ENCODE measurements at places on chromosomes 5 and 9.

DNA sequence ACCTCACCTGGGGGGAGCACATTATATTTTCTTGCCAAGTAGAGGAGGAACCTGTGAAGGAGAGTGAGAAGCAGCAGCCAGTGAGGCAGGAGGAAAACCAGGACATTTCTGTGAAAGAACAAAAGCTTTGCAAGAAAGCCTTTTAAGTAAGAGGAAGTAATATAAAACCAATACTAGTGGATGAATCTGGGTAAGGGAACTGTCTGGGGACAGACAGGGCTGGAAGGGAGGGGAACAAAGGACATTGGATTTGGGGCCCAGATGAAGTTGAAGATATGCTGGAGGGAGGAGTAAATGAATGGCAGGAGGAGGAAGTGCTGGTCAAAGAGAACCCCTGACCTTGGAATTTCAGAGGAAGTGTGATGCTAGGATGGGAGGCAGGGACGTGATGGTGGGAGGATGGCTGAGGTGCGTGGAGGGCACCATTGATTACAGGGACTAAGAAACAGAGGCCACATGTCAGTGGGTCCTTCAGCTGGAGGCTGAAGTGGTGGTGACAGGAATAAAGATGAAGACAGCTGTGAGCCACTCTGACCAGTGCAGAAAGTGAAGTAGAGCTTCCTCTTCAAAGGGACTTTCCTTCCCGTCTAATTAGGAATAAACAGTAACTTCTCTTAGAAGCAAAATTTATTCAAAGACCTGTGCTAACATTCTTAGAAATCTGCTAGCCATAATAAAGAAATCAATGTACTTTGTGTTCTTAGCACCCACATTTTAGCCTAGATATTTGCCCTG lies 43.5 kb upstream of the FABP6 start:
- no peak for DNase-seq

GRCh38 chr5:149406203-149406978 lies 27.3 kb upstream of the IL17B start:
- DNase-seq, result no peak

GRCh38 chr5:54669285-54669684 lies 151.7 kb downstream of the SNX18 start:
- no peak for DNase-seq

DNA sequence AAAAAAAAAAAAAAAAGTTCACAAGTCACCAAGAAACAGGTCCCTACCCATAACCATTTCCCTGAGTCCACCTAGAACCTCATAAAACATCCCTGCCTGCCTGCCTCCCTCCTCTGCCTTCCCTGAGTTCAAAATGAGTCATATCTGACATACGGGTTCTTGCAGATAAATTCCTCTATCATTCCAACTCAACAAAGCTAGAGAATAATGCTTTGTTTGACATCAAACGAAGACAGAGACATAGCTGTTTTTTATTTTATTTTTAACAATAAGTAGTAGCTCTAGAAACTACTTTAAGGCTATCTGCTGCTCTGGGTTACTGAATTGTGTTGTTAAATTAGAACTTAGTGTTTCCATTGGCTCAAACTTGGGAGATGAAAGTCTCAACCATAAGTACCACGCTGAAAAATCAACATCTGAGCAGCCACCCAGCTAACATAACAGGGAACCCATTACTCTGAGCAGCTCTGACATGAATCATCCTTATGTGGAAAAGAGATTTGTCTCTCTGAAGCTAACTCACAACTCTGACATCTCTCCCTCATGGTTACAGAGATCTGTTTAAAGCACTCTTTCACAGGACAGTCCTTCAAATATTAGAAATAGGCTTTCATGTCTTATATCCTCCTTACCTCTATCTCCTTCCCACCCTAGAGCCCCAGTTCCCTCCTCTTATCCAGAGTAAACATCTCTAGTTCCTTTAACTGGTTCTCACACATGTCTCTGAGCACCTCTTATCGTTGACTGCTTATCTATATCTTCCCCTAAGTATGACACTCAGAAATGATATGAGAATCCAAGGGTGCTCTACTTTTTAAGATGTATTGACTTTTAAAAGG lies 12.1 kb downstream of the TMEM245 start:
- DNase-seq, result no peak

All from nucleus accumbens (tissue), 56 donors.